Esophagus (tissue), 2 donors: ENCODE measurements at places on chromosomes 13 and 19. TPM values are rescaled to one million over a fixed set of nuclear protein-coding genes. Genes with fewer than 3 reads are reported as not detected.

Gene FCGBP
- polyA plus RNA-seq, result 3.0 TPM

Gene PLVAP
- polyA plus RNA-seq, result 30.7 TPM

Gene CXCL17
- polyA plus RNA-seq, result 171 TPM

Gene NLRP7
- not detected for polyA plus RNA-seq

Gene PPP5C
- 35.5 TPM for polyA plus RNA-seq

Gene WDR88
- not detected for polyA plus RNA-seq

Gene KIR2DL4
- not detected for polyA plus RNA-seq

Gene SIGLEC7
- polyA plus RNA-seq, result 0.18 TPM

Gene CEACAM7
- polyA plus RNA-seq, result 96.6 TPM

Gene TRAPPC2B
- 19.6 TPM for polyA plus RNA-seq

Gene ZFP14
- 1.6 TPM for polyA plus RNA-seq

Gene ATP4A
- polyA plus RNA-seq, result 0.12 TPM

Gene IFNL1
- polyA plus RNA-seq, result not detected

Gene ZNF628
- 3.8 TPM for polyA plus RNA-seq

Gene CEACAM16
- not detected for polyA plus RNA-seq

Gene DACH1
- polyA plus RNA-seq, result 0.16 TPM

Gene EDNRB
- polyA plus RNA-seq, result 1.5 TPM

Gene LRRC4B
- 0.65 TPM for polyA plus RNA-seq

Gene CNN1
- polyA plus RNA-seq, result 85.0 TPM

Gene RGS9BP
- polyA plus RNA-seq, result 0.12 TPM

Gene PIN1
- polyA plus RNA-seq, result 81.7 TPM

Gene OR7C1
- polyA plus RNA-seq, result 0.01 TPM

Gene SERPINE3
- polyA plus RNA-seq, result not detected

Gene DLL3
- polyA plus RNA-seq, result 0.04 TPM

Gene C13orf42
- not detected for polyA plus RNA-seq

Gene PRTN3
- not detected for polyA plus RNA-seq

Gene GNA15
- polyA plus RNA-seq, result 118 TPM

Gene RNF225
- 1.6 TPM for polyA plus RNA-seq

Gene U2AF2
- 110 TPM for polyA plus RNA-seq

Gene CLEC17A
- polyA plus RNA-seq, result 0.01 TPM

Gene FUT6
- polyA plus RNA-seq, result 96.5 TPM

Gene FCER2
- polyA plus RNA-seq, result 0.02 TPM

Gene OLFM2
- polyA plus RNA-seq, result 4.8 TPM
